Activated CD8-positive, alpha-beta memory T cell treated with anti-CD3 and anti-CD28 coated beads for 1 hour (primary cell): ENCODE measurements at places on chromosomes 11 and 22.

DNA sequence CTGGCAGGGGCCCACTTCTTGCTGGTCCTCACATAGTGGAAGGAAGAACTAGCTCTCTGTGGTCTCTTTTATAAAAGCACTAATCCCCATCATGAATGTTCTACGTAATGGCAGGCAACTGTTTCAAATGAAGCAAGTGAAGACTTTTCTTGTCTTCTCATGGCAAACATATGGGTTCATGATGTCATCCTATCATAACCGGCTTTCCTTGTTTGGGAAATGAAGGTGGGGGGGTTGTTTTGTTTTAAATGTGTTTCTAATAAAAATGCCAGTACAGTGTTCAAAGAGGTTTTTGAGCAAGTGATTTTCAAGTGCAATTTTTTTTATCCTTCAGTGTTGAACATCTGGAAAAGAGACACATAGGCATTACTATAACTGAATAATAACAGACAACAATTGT is 33.4 kb downstream of the REXO2 start:
- no peak for DNase-seq

GRCh38 chr22:26401726-26402125 is 27.3 kb upstream of the ASPHD2 start:
- DNase-seq = no peak

DNA sequence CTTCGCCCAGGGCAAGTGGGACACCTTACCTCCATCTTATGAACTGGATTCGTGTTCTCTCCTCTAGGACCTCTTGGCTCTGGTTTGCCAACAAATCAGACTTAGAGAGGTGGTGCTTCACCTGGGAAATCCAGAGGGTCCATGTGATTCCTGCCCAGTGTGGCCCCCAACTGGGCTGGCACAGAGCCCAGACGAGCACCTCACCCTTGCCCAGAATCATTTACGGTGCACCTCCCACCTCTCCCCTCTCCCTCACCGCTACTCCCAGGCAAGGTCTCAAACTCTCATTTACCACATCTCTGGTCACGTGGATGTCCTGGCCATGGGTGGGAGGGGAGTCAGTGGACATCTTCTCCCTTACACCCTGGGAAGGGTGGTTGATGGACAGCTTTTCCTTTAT is 1.1 kb downstream of the SPATA19 start:
- no peak for DNase-seq

DNA sequence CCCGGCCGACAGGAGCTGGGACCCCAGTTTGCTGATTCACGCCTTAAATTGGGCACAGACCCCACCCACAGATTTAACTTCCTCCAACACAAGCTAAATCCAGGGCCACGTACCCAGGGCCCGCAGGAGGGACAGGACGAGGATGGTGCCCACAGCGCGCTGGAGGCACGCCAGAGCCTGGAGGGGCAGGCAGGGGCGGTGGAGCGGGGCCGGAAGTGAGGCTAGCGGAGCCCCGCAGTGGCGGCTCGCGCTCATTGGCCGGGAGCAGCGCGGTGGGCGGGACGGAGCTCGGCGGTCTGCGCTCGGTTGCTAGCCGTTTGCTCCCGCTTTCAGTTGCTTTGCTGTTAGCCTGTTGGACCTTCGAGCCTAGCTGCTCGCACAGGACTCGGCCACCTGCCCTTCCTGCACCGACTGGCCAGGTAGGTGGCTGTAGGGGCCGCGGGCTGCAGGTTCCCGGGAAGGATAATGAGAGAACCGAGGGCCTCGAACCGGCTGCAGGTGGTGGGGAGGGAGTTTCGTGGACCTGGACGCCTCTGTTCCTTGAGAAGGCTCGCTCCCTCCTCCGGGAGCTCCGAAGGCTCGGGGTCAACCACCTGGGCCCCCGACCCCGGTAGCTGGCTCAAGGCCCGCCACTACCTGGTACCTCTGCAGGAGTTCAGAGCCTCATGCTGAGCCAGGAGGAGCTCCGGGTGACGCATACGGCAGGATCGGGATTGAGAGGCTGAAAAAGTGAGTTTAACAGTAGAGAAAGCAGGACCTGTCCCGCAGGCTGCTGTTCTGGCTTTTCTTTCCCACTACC is at the start of gene CCDC134:
TSS of gene CCDC134 (plus strand) at position 332 of the 799 bp plus-strand sequence. CDS start 8,212 bp downstream, outside the sequence.
- DNase-seq = peak; percentile 67

- no peak for DNase-seq
Measured at GRCh38 chr22:37822079-37822833, 926 bp upstream of the GALR3 start.

DNA sequence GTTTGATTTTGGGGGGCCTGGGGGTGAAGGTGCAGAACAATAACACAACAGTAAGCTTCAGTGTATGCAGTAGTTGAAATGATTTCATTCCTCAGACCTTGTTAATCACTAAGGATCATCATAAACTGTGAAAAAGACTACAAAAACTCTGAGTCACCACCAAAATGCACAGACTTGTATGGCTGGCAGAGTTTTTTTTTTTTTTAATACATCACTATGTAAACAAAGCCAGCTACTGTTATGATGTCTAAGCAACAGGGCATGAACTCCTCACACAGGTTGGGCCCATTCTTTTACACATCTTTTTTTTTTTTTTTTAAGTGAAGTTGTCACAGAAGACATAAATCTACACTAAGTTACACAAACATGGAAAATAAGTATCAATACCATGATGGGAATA is 311.9 kb downstream of the GUCY1A2 start:
- no peak for DNase-seq

DNA sequence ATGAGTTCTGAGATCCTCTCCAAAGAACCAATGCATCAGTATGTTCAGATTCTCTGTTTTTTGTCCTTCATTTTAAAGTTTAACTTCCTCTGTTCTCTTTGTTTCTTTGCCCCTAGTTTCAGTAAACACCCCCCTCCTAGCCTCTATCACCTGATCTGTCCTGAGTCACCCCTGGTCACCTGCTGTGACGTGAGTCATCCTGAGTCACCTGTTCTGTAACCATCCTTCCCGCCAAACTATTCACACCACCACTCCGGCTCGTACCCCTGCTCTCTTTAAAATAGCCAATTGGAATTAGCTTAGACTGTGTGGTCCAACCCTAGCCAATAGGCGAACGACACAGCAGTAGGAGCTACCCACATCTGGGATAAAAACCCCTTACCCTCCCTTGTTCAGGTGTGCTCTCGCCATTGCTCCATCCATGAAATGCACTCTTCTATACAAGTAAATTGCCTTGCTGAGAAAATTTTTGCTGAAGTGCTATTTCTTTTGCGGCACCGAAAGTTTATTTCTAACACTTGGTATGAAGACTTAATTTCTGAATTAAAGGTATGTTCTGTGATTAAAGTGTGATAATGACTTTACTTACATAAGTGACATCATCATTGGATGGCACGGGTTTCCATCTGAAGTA is 318.4 kb downstream of the AASDHPPT start:
- no peak for DNase-seq

DNA sequence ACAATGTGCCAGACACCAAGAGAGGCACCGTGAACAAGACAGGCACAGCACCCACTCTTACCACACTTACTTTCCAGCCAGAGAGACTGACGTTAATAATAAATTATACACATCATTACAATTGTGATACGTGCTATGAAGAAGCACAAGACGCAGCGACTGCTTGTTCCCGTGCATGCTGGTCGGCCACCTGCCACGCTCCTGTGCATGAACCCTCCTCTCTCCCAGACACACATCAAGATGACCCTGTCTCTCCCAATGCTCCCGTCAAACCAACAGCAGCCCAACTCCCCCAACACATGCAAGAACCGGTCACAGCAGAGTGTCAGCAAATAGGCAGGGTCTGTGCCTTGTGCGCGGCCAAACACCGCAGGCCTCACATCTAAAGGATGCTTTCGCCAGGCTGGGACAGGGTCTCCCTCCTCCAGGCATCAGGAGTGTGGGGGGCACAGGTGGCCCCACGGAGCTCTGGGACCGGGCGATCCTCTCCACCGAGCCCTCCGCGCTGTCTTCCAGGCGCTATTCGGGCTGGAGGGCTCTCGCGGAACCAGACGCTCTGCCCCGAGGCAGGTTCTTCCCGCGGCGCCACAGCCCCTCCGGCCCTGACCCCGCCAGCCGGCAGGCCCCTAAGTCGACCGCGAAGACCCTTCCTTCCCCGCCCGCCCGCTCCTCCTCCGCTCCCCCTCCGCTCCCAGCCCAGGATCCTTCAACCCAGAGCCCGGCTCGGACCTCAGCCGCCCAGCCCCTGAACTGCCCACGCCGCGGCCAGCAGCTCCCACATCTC is 533 bp downstream of the SERGEF start:
- DNase-seq = peak; percentile 0

GRCh38 chr11:114162719-114163123 is 103.2 kb downstream of the ZBTB16 start:
- no peak for DNase-seq

- DNase-seq = no peak
Measured at GRCh38 chr11:131943295-131943694, 572.9 kb downstream of the NTM start.

GRCh38 chr11:88103337-88104206 is 71.7 kb downstream of the RAB38 start:
- DNase-seq = no peak

- no peak for DNase-seq
Measured at GRCh38 chr22:44032126-44032730, 8.1 kb downstream of the PARVB start.

DNA sequence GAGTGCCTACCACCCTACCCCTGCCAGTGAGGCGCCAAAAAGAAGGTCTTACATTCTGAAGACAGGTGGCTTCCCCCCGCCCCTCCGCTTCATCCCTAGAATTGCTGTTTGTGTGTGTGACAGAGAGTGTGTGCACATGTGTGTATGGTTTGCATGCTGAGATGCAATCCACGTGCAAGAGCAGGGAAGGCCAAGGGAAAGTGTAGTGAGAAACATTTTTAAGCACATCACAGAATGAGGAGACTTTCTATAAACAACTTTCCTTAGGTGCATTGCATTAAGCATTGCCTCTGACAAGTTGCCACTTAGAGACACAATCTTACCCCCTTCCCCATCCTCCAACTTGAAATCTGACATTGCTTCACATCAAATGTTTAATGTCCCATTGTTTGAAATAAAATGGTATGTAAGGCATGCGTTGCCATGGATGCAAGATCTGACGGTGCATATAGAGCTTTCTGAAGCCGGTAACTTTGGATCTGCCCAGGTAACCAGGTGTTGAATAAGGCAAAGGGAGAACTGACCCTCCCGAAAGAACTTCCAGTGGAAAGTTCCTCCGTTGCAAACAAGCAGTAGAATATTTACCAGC is 21.4 kb downstream of the FJX1 start:
- DNase-seq = no peak

DNA sequence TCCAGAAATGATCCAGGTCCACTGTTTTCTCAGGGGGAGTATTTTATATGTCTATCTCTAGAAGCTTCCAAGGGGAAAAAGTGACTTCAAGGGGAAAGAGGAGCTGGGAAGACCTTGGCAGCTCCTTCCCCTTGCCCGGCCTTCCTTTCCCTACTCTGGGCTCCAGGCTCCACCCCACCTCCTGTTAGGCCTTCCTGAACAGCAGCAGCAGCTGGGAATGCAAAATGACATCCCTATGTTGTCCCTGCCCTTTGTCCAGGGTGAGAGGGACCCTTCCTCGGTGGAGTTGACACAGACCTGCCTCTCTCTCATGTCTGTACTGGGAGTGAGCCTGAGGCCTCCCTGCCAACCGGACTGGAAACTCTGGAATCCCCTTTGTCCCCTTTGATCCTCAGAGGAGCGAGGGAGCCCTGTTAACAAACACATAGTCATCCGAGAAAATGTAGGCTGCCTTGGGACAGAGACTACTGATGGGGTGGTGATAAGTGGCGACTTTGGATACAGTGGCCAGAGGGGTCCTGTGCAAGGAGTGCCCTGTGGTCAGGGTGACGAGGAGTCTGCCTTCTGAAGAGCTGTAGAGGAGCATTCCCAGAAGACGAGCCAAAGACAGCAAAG is 9.0 kb upstream of the MALAT1 start:
- no peak for DNase-seq

DNA sequence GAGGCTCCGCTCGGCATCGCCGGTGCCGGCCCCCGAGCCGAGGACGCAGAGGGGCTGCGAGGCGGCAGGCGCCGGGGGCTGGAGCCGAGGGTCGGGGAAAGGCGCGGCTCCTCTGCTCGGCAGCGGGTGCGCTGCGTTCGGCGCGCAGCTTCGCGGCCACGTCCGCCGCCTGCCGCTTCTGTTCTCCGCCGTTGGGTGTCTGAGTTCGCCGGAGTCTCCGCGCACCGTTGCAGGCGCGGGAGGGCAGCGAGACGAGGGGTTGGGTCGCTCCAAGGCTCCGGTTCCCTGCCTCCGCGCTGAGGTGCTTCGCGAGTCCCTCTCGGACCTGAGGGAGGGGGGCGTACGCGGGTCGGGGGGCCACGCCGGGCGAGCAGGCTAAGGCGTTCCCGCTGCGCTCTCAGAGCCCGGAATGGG is 347 bp downstream of the MN1 start:
- DNase-seq = no peak

- no peak for DNase-seq
Measured at GRCh38 chr11:10499452-10499851, 41.5 kb downstream of the RNF141 start.

GRCh38 chr11:110613197-110613918 is 98.9 kb downstream of the ARHGAP20 start:
- no peak for DNase-seq
